ENCODE measurements at places on chromosomes 5 and 9.

DNA sequence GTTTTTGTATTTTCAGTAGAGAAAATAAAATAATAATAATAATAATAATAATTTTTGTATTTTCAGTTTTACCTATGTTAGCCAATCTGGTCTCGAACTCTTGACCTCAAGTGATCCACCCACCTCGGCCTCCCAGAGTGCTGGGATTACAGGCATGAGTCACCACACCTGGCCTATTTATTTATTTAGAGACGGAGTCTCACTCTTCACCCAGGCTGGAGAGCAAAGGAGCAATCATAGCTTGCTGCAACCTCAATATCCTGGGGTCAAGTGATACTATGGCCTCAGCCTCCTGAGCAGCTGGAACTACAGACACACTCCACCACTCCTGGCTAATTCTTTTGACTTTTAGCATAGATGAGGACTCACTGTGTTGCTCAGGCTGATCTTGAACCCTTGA, 167.5 kb downstream of the TLE1 start:
- DNase-seq: no peak

DNA sequence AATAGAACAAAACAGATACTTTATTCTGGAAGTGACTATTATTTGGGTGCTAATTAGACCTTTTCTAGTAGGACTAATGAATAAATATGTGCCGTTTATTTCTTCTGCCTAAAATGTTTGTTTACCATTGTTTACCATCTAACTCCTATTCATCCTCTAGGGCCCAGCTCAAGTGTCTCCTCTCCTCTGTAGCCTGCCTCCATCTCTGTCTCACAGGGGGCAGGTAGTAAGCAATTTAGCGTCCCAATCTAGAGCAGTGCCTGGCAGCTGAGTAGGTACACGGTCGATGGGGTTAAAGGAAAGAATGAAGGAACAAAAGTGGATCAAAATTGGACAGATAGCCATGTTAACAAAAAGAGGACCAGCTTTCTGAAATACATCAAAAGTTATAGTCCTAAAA, 230.9 kb downstream of the SLF1 start:
- no peak for DNase-seq

DNA sequence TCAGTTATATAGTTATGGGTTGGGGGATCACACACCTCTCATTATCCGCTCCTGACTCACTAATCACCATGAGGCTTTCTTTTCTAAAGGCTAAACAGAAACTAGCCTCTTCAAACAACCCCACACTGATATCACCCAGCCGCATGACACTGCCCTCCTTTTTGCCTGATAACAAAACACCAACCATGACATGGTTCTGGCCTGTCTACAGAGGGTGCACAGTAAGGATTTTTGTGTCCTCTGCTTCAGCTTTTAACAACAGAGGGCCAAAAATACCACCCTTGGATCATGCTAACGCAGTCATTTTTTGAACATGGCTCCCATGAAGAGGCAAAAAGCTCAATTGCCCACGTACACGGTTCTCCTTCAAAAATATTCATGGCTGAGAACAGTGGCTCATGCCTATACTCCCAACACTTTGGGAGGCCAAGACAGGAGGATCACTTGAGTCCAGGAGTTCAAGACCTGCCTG, 4.0 kb downstream of the CMBL start:
- no peak for DNase-seq

DNA sequence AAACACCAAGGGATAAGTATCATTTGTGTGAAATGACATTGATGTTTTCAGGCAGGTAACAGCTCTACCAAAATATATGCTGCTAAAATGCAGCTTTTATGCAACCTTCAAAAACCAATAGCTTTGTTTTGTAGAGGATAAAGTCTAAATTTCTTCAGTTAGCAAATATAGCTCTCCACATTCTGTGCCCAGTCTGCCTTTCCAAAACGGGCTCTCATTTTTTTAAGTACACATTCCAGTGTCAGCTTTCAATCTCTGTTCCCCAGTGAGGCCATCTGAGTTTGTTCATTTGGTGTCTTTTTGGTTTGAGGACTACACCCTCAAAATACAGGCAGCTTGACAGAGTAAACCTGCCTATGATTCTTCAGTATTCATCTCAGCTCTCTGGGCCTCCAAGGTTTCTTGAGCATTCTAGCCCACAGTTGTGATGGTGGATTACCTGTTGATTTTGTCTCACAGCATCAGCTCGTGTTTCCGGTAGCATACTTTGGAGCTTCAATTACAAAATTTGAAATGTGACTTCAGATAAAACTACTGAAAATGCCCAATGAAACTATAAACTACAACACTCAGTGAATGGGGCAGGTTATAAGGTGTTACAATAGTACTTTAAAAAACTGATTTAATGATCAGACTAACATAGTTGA, 55.7 kb downstream of the NR3C1 start:
- no peak for DNase-seq

GRCh38 chr9:73892335-73892734, 604.8 kb upstream of the RORB start:
- no peak for DNase-seq

DNA sequence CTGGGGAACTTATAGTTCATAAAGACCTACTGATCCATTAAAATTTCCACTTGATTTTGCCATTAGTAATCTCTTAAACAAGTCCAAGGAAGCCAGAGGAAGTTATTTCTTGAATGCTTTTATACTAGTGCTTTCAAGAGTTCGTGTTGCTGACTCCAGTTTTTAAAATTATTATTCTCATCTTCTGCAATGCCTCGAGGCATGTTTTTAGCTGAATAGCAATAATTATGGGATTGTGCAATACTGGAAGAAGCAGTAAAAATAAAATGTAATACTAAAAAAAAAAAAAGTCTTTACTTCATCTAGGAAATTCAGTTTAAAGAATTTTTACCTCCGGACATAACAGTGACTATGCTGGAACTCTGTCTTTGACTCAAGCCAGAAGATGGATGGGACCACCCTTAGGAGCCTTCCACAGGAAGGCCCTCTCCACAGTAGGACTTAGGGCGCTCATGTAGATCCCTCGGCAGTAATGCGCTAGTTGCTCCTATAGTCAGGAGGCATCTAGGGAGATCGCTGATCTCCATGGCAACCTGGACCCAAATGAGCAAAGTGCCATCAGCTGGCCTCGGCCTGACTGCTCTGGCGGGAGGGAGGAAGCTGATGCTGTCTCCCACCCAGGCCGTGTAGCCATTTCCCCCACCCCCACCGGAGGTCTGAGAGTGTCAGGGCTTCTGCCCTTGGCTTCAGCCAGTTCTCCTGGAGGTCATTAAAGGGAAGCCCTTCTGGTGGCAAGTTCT, 56.7 kb downstream of the DAPK1 start:
- DNase-seq: no peak

DNA sequence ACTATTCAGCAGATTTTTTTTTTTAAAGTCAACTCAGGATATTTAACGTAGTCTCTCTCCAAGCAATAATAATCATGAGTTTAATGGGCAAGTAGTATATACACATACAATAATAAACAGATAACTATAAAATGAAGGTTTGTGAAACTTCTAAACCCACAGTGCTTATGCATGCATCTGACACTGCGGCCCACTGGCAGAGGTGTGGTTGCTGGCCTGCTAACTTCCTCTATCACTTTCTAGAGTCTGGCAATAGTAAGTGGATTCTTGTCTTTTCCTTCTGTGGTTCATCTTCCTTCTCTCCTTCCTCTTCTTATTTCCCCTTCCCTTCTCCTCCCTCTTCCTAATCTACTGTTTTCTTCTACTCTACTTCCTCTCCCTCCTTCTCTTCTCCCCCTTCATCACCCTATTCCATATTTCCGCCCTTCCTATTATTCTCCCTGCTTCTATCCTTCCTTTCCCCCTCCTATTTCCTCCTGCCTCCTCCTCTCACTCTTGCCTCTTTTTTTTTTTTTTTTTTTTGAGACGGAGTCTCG, 18.6 kb upstream of the AGXT2 start:
- DNase-seq: no peak

Measured in midbrain (tissue), 1 donor.